ENCODE measurements at places on chromosomes 2 and 18.
A peak's percentile ranks its signal among the peaks of the same experiment; 100 is the strongest.

DNA sequence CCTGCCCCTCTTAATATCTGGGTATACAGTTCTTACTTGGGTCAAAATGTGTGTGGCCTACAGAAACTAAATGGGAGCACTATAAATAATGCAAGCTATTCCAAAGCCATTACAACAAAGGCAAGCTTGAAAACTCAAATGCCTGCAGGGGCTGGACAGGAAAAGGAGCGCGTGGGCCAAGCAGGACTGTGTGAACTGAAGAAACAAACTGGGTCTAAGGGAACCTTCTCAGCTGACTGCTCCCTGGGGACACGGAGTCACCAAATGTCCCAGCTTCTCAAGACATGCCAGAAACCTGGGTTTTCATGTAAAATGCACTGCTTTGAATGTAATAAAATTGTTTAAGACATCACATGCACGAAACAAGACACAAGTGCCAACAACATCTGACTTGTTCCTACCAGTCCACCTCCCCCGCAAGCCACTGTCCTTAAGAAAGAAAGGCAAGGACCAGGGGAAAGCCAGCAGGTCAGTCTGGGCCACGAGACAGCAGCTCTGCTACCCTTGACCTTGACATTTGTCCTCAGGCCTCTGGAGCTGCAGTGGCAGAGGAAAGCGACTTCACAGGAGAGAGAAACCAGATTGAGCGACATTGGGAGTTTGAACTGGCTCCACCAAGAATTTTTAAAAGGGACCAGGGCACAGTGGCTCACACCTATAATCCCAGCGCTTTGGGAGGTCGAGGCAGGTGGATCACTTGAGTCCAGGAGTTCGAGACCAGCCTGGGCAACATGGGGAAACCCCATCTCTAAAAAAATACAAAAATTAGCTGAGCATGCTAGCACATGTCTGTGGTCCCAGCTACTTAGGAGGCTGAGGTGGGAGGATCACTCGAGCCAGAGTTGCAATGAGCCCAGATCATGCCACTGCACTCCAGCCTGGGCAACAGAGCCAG lies 89.7 kb upstream of the SH3BP4 start:
- no peak for DNase-seq

DNA sequence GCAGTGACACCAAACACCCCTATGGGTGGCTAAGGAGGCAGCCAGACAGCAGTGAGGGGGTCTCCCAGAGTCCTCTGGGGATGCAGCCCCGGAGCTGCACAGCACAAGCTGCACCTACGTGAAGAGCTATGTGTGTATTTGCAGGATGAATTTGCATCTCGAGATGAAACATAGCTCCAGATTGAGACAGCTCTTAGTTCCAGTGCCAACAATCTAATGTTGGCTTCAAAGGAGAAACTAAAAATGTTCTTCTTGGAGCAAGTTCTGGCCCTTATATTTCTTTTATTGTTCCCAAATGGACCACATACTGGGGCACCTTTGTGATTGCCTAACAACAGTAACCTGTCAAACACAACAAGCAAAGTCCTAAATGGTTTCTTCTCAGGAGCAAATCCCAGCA lies 233.9 kb downstream of the SLC4A3 start:
- DNase-seq: no peak

DNA sequence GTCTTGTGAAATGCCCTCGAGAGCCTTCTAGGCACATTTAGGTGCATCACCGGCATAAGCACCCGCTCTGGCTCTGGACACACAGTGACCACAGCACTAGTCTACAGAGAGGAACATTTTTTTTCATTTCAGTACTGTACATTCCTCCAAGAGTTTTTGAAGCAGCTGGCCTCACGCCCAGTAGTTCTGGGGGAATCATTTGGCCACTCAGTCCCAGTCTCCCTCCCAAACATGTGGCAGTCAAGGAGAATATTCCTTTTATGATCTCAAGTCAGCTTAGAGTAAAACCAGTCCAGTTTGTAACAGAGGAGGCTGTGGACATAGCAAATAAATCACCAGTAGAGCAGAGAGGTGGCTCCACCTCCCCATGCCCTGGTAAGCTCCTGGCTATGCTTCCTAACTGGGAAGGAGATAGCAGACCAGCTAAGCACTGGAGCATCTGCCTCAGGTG lies 48.1 kb downstream of the KCNE4 start:
- peak; percentile 77 for DNase-seq

DNA sequence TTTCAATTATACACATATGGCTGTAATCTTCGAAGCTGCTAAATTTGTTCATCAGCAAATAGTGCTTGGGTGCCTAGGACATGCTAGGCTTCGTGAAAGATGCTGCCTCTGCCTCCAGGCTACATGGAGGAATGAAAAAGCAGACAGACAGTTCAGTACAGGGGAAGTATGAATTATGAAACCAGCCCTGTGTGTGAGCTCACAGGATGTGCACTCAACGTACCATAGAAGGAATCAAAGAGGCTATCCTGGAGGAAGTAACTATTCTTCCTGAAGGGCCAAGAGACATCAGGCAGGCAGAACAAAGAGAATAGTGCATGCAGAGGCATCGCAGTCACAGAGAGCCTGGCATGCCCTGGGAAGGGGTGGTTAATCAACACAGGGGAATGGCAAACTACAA lies 61.4 kb downstream of the DYM start:
- peak; percentile 4 for DNase-seq

GRCh38 chr2:9467687-9468086 lies 6.7 kb upstream of the IAH1 start:
- DNase-seq: no peak

- DNase-seq: no peak
Observed at GRCh38 chr2:235201756-235202155, 249.9 kb downstream of the SH3BP4 start.

- DNase-seq: no peak
Observed at GRCh38 chr2:233643128-233643527, 6.9 kb downstream of the UGT1A10 start.

GRCh38 chr18:57921708-57922107 lies 118.6 kb upstream of the ATP8B1 start:
- DNase-seq: peak; percentile 45

DNA sequence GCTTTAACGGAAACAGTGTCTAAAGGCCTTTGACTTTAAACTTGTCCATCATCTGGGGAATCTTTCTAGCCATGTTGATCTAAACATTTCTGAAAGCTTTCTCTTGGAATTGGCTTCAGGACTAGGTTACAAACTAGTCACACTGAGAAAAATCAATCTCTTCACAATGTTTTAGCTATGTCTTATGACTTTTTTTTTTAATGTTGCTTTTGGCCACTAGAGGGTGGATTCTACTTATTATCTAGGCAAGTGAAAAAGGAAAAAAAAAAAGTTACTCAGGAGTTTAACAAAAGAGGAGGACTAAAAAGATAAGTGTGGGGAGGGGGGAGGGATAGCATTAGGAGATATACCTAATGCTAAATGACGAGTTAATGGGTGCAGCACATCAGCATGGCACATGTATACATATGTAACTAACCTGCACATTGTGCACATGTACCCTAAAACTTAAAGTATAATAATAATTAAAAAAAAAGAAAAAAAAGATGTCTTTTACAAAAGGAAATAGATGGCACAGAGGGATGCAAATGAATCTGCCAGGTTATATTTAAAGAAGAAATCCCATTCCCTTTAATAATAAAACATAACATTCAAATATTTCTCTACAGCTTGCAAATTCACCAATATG lies 160.4 kb upstream of the PID1 start:
- peak; percentile 62 for DNase-seq
